ENCODE measurements at places on chromosomes 11 and 22. TPM values are rescaled to one million over a fixed set of nuclear protein-coding genes. Genes with fewer than 3 reads are reported as not detected.

Gene RASD2
- 0.13 TPM for polyA plus RNA-seq

Gene LGALS12
- polyA plus RNA-seq = not detected

Gene ANGPTL5
- not detected for polyA plus RNA-seq

Gene OR5P2
- not detected for polyA plus RNA-seq

Gene FAM227A
- not detected for polyA plus RNA-seq

DNA sequence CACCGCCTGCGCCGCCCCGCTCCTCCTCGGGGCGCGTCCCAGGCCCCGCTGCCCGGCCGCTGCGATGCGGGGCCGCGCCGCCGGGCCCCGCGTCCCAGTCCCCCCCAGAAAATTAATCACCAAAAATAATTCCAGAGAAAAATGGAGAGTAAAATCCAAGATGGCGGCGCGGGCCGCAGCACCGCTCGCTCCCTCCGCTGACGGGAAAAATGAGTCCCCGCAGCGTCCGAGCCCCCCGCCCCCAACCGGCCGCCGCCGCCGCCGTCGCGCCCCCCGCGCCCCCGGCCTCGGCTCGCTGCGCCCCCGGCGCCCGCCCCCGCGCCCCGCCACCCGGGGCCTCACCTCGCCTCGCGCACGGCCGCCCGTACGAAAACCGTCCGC lies at the start of gene KMT5B:
Gene KMT5B, minus strand, starts transcription at position 162 of the 381 bp plus-strand sequence. CDS start 23,220 bp downstream, outside the sequence.
- peak within 1 kb of the TSS; percentile 73 for H3K27ac ChIP-seq
- H3K27me3 ChIP-seq = no peaks in the 10 kb centered on the region
- no peaks in the 10 kb centered on the region for H3K36me3 ChIP-seq
- no peak for DNase-seq
- H3K4me3 ChIP-seq = peak within 1 kb of the TSS; percentile 92
- peaks cover 54% of the 10 kb centered on the region for H3K4me1 ChIP-seq

DNA sequence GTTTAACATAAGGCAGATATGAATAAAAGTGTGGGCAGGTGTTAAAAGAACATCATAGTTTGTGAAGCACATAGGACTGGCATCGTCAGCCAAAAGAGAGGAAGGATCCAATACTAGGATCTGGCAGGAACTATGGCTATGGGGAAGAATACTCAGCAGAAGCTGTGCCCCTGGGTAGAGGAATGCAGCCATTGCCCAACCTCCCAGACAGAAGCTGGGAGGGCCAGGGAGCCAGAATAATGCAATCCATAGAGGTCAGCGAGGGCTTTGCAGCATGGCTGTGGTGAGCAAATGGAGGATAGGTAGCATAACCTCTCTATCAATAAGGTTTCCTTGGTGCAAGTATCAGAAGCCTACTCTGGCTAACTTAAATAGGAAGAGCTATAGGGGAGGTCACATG lies 11.7 kb upstream of the CSTF3 start:
- no peaks in the 10 kb centered on the region for H3K27me3 ChIP-seq
- no peaks in the 10 kb centered on the region for H3K36me3 ChIP-seq
- no peak overlapping the region for H3K4me3 ChIP-seq
- DNase-seq = no peak
- H3K27ac ChIP-seq = no peak overlapping the region
- H3K4me1 ChIP-seq = no peaks in the 10 kb centered on the region

- no peak overlapping the region for H3K27ac ChIP-seq
- H3K4me1 ChIP-seq = no peaks in the 10 kb centered on the region
- H3K27me3 ChIP-seq = no peaks in the 10 kb centered on the region
- no peak for DNase-seq
- H3K36me3 ChIP-seq = no peaks in the 10 kb centered on the region
Measured at GRCh38 chr22:25818541-25818940, 76.6 kb downstream of the MYO18B start.

GRCh38 chr11:65866509-65867283 lies 5.9 kb downstream of the EFEMP2 start:
- no peak overlapping the region for H3K27ac ChIP-seq
- DNase-seq = no peak
- peaks cover 45% of the 10 kb centered on the region for H3K36me3 ChIP-seq
- no peaks in the 10 kb centered on the region for H3K27me3 ChIP-seq
- H3K4me3 ChIP-seq = no peak overlapping the region

DNA sequence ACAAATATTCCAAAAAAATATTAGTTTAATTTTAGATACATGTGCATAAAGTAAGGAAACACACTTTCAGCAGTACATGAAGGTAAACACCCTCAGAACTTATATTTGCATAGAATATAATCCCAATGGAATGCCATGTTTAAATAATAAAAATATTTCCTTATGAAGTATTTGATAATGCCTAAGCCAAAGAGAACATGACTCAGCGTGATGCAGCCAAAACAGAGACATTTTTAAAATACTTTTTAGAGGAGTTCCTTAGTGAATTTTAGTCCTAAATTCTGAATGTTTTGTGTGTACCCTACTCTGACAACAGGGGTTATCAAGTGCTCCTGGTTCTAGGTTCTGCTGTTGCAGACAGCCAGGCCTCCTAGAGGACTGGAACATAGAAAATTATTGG lies 39.1 kb upstream of the POU2AF2 start:
- no peaks in the 10 kb centered on the region for H3K4me1 ChIP-seq
- no peaks in the 10 kb centered on the region for H3K36me3 ChIP-seq

- DNase-seq = no peak
- H3K4me1 ChIP-seq = no peaks in the 10 kb centered on the region
- H3K27me3 ChIP-seq = no peaks in the 10 kb centered on the region
- no peaks in the 10 kb centered on the region for H3K36me3 ChIP-seq
Measured at GRCh38 chr11:44366741-44367140, 56.8 kb upstream of the ALX4 start.

- H3K27ac ChIP-seq = peak overlapping the region; percentile 95
- DNase-seq = no peak
- peak overlapping the region; percentile 42 for H3K4me3 ChIP-seq
- peaks cover 59% of the 10 kb centered on the region for H3K36me3 ChIP-seq
- H3K27me3 ChIP-seq = no peaks in the 10 kb centered on the region
Measured at GRCh38 chr11:67276781-67277230, 10.5 kb downstream of the GRK2 start.

DNA sequence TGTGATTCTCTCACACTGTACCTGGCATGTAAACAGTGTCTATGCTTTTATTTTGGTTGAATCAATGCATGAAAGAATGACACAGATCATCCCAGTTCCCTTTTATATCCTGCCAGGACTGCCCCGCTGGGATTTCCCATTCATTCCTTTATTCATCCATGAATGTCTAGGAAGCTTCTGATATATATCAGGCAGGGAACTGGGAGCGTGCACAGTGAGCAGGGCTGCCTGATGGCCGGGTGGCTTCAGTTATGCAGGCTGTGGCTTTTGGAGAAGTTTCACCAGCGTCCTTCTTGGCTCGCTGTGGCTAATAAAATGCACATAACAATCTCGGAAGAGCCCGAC lies 789.0 kb downstream of the TBC1D22A start:
- DNase-seq = no peak
- no peaks in the 10 kb centered on the region for H3K4me1 ChIP-seq
- no peak overlapping the region for H3K27ac ChIP-seq
- H3K27me3 ChIP-seq = no peaks in the 10 kb centered on the region

- H3K27me3 ChIP-seq = no peaks in the 10 kb centered on the region
- no peak overlapping the region for H3K27ac ChIP-seq
- peaks cover 87% of the 10 kb centered on the region for H3K36me3 ChIP-seq
- no peak for DNase-seq
- H3K4me1 ChIP-seq = no peaks in the 10 kb centered on the region
Measured at GRCh38 chr22:42596863-42597530, 17.7 kb downstream of the POLDIP3 start.

DNA sequence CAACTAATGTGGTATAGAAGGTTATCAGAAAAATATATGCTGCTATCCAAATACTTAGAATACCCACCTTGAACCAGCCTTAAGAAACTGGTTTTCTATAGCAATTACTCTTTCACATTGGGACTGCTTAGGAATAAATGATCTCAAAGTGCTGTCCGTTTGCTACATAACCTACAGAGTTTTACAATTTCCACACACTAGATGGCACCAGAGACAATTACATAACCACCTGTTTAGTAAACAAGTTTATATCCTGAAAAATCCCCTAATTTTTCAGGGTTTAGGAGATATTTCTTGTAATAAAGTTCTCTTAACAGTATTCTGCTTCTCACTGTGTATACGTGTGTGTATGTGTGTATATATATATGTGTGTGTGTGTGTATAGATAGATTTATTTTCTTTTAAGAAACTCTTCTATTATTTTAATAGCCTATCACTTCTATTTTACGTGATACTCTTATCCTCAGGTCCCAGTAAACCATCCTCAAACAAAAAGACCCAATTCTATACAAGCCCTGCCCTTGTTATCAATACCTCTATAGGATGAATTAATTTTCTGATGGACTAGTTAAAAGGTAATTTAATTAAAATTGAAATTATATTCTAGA lies 6.7 kb upstream of the OR5I1 start:
- no peak overlapping the region for H3K4me3 ChIP-seq
- no peak overlapping the region for H3K27ac ChIP-seq
- DNase-seq = no peak
- no peaks in the 10 kb centered on the region for H3K27me3 ChIP-seq
- H3K4me1 ChIP-seq = no peaks in the 10 kb centered on the region

GRCh38 chr11:108873310-108873709 lies 208.4 kb downstream of the DDX10 start:
- H3K27ac ChIP-seq = no peak overlapping the region
- H3K36me3 ChIP-seq = no peaks in the 10 kb centered on the region
- H3K27me3 ChIP-seq = no peaks in the 10 kb centered on the region
- H3K4me3 ChIP-seq = no peak overlapping the region

DNA sequence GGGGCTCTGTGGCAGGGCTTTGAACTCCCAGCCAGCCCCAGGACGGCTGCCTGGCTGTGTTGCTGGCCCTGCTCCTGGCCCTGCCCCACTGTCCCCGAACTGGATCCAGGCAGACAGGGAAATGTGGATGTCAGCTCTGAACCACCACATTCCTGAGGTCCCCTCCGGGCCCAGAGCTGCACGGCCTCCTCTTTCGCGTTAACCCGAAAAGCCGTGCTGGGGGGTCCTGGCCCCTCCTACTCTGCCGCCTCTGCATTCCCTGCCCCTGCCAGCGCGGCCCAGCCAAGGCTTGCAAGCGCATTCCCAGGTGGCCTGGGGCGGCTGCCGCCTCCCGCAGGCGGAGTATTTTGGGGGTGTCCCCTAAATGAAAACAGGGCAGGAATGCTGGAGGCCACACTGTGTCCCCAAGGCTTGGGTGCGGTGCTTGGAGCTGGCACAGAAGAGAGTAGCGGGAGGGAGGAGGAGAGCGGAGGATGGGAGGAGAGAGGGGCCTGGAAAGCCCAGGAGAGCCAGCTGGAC lies 5.4 kb downstream of the LINC01488 start:
- no peak overlapping the region for H3K27ac ChIP-seq
- no peaks in the 10 kb centered on the region for H3K36me3 ChIP-seq
- no peak overlapping the region for H3K4me3 ChIP-seq

DNA sequence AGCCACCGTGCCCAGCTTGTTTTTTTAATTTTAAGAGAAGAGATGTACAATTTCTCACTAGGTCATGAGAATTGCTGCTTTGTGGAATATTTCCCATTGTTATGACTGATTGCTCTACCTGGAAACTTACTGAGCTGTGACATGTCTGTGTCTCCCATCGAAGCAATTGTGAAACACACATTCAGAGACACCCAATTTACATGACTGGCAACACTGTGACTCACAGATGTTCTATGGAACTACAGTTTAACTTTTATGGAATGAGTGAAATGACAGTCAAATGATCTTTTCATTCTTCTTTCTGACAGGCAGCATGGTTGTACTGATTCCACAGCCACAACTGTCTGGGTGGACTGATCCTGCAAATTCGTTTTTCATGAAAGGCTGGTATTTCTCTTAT lies 32.3 kb downstream of the ELF5 start:
- no peaks in the 10 kb centered on the region for H3K27me3 ChIP-seq
- no peak for DNase-seq
- H3K4me3 ChIP-seq = no peak overlapping the region
- H3K36me3 ChIP-seq = no peaks in the 10 kb centered on the region

Data from CD4-positive, alpha-beta memory T cell (primary cell).